CD4-positive, alpha-beta T cell treated with Interleukin-4 for 4 hours (primary cell): ENCODE measurements at places on chromosomes 7 and 10.

DNA sequence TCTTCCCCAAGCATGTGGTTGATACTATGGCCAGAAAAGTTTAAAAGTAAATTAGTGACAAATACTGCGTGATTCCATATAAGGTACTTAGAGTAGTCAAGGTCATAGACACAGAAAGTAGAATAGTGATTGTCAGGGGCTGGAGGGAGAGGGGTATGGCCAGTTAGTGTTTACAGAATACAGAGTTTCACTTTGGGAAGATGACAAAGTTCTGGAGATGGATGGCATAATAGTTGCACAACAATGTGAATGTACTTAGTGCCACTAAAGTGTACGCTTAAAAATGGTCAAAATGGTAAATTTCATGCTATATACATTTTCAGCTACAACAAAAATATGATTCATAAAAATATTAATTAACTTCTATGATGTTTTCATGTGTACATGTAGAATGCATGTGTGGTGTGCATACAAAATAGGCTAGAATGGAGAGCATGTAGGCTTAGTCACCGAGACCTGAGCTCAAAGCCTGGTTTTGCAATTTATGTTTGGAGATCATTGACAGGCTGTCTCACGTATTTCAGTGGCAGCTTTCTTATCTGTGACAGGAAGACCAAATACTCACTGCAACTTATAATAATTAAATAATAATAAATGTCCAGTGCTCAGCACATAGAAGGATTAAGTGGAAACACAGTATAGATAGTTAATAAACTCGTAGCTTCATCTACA, 625.6 kb downstream of the SUGCT start:
- no peak for DNase-seq

GRCh38 chr10:72334825-72335393, 19.8 kb downstream of the DNAJB12 start:
- DNase-seq: peak; percentile 71

DNA sequence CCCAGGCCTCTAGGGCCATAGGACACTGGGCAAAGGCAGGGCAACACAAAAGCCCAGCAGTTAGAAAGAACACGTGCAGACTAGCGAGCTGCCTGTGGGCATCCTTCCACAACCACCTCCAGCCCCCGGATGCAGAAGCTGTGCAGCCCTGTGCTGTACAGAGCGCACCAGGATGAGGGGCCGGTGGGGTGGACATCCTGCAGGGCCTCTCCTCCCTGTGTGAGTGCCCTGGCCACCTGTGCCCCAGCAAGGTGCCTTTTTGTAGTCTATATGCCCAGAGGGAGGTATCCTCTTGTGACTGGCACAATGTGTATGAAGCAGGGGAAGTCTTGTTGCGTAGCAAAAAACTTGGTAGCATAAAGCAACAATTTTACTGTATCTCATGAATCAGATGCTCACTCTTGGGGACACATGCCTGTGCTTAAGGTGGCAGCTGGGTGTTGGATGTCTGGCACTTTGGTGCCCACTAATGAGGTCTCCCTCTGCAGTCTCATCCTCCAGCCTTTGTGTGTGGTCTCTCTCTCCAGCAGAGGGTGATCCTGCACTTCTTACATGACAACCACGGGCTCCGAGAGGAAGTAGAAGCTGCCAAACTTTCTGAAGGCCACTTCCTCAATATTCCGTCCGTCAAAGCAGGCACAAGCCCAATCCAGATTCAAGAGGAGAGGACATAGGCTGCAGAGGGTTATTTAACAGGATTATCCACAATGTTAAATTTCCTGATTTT, 8.7 kb downstream of the NCAPG2 start:
- peak; percentile 69 for DNase-seq

- DNase-seq: peak; percentile 5
Measured at GRCh38 chr7:88546808-88547207, 212.7 kb upstream of the ZNF804B start.

DNA sequence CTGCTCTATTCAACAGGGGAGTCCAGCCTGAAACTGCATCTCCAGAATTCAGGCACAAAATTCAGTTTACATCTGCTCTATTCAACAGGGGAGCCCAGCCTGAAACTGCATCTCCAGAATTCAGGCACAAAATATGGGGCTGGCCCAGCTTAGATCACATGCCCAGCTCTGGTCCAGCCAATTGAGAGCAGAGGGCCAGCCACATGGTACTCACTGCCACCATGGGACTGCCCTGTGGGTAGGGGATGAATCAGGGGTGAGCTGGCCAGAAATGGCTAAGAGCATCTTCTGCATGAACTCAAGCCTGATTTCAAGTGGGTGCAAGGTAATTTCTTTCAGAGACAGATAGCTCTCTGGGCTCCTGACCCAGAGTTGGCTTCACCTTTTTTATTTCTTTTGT, 156.6 kb upstream of the LYZL2 start:
- no peak for DNase-seq

DNA sequence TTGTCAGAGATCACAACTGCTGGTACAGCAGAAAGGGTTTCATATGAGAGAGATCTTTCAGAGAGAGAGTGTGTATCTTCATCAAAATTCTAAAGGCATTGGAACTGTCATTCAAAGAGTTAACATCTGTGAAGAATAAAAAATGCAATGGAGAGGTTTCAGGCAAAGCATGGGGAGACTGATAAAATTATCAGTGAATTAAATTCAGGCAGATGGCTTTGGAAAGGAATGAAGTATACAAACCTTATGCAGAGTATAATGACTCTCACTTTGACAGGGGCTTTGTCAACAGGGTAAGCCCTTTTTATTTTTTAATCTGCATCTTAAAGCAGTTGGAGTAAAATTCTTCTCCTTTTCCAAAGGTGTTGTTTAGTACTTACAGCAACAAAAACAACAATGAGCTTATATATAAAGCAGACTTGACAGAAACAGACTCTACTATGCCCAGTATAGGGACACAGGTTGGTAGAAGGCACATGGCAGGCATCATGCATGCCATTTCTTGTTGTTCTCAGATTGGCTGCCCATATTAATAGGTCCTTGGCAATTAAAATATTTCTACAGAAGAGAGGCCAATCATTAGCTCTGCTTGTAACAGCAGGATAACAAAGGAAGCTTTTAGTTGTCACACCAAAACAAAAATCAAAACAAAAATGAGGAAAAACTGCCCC, 54.9 kb upstream of the NXPH1 start:
- DNase-seq: no peak

- no peak for DNase-seq
Measured at GRCh38 chr7:151109094-151110048, 23.1 kb downstream of the AGAP3 start.

- DNase-seq: no peak
Measured at GRCh38 chr10:9296190-9296589, 1241.7 kb downstream of the GATA3 start.

DNA sequence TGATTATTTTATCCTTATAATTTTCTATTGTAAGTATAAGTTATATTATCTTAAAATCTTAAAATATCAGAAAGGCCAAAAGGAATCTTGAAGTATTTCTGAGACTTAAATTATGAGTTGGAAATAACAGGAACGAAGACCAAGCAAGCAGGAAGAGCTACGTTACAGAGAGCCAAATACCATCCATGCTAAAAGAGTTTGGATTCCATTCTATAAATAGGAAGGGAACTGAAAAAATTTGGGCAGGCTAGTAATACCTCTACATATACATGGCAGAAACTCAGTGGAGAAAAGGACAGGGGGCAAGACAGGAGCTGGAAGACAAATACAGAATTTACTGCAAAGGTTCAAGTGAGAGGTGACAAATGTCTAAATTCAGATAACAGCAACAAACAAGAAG, 16.7 kb downstream of the ITGB1 start:
- no peak for DNase-seq

DNA sequence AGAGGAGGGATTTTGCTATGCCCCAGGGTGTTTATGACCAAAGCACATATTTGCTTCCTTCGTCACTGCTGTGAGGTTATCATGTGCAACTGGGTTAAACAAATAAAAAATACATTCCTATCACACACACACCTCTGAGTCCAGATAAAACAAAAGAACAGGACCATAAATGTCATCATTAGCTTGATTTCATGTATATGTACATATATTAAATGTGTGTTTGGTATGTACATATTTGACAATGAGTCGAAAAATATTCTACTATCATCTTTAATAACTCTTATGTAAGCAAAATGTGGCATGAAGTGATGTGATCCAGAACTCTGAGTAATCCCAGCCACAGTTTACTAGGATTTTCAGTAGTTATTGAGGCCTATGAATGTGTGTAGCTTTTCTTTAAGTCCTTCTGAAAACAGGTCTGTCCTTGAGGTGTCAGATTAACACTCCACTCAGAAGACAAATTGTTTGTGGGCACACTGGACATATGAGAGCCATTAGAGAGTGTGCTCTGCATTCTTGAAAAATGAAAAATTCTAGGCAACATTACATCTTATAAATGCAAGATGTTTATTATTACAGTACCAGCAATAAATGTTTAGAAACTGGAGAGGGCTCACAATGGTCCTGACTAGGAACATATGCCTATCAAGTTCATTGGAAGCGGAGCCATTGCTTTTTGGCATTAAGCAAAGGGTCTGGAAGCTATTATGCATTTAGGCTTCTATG, 335.1 kb upstream of the SEMA3A start:
- DNase-seq: no peak

DNA sequence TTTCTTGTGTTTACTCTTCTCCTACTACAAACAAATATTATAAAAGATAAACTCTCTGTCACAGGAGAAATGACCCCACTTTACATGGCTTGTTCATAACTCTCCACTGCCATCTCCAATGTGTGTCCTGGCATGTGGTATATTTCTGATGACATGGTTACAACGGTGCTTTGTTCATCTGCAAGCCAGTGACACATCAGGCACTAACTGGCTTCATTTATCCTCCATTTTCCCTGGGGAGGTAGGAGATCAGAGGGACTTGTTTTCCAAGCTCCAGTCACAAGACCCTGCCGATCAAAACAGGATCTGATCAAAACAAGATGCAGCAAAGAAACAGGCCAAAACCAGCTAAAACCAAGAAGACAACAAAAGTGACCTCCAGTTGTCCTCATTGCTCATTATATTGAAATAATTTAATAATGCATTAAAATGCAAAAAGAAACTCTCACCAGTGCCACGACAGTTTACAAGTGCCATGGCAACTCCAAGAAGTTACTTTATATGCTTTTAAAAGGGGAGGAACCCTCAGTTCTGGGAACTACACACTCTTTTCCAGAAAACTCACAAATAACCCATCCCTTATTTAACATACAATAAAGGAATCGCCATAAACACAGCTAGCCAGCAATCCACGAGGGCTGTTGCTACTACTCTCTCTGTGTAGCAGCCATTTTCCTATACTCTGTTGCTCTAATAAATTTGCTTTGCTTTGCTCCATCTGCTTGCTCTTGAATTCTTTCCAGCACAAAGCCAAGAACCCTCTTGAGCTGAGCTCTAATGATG, 224.2 kb downstream of the XPNPEP1 start:
- no peak for DNase-seq
